ENCODE measurements at places on chromosomes 11 and 22. TPM values are rescaled to one million over a fixed set of nuclear protein-coding genes. Genes with fewer than 3 reads are reported as not detected.

The KRTAP5-9 gene
- polyA plus RNA-seq, result not detected

The FHIP1B gene
- 35.1 TPM for polyA plus RNA-seq

The TRIM6 gene
- polyA plus RNA-seq, result 7.4 TPM

The TNKS1BP1 gene
- polyA plus RNA-seq, result 53.3 TPM

The KCNA4 gene
- 0.39 TPM for polyA plus RNA-seq

The GAS2 gene
- 6.8 TPM for polyA plus RNA-seq

The LMO2 gene
- 57.1 TPM for polyA plus RNA-seq

The KLHL35 gene
- 0.26 TPM for polyA plus RNA-seq

The RTCB gene
- 82.4 TPM for polyA plus RNA-seq

The SMIM35 gene
- 0.80 TPM for polyA plus RNA-seq

The LMNTD2 gene
- 6.2 TPM for polyA plus RNA-seq

The TUBA8 gene
- 5.9 TPM for polyA plus RNA-seq

The RIMBP3C gene
- not detected for polyA plus RNA-seq

The OR52H1 gene
- not detected for polyA plus RNA-seq

The CAPN1 gene
- 92.5 TPM for polyA plus RNA-seq

The SOX6 gene
- polyA plus RNA-seq, result 5.0 TPM

The GSTP1 gene
- 1,687 TPM for polyA plus RNA-seq

The IRF7 gene
- polyA plus RNA-seq, result 21.5 TPM

The OR6T1 gene
- not detected for polyA plus RNA-seq

The GNAZ gene
- polyA plus RNA-seq, result 3.7 TPM

The SLC35C1 gene
- 5.7 TPM for polyA plus RNA-seq

The KCNQ1 gene
- polyA plus RNA-seq, result 49.4 TPM

The FAM118A gene
- 5.7 TPM for polyA plus RNA-seq

The DDX17 gene
- polyA plus RNA-seq, result 133 TPM

The ZPR1 gene
- 30.0 TPM for polyA plus RNA-seq

The ARSA gene
- polyA plus RNA-seq, result 52.8 TPM

The SCN2B gene
- polyA plus RNA-seq, result 0.54 TPM

The SPTBN2 gene
- 69.8 TPM for polyA plus RNA-seq

The OR51B2 gene
- not detected for polyA plus RNA-seq

The PATE4 gene
- polyA plus RNA-seq, result not detected

The F2 gene
- not detected for polyA plus RNA-seq

The SLCO2B1 gene
- 8.9 TPM for polyA plus RNA-seq

The YIF1A gene
- 115 TPM for polyA plus RNA-seq

The MOGAT2 gene
- polyA plus RNA-seq, result 1.1 TPM

The SLC5A12 gene
- polyA plus RNA-seq, result 227 TPM

The TBX1 gene
- polyA plus RNA-seq, result 0.45 TPM

The MRGPRE gene
- polyA plus RNA-seq, result not detected

The ANO9 gene
- 11.3 TPM for polyA plus RNA-seq

The PKDREJ gene
- 0.15 TPM for polyA plus RNA-seq

The CCDC188 gene
- polyA plus RNA-seq, result 0.54 TPM

The SESN3 gene
- 5.1 TPM for polyA plus RNA-seq

The VSIG2 gene
- 11.7 TPM for polyA plus RNA-seq

The FGF4 gene
- not detected for polyA plus RNA-seq

The PIWIL4 gene
- 2.6 TPM for polyA plus RNA-seq

The HEPN1 gene
- not detected for polyA plus RNA-seq

The TRIM51 gene
- not detected for polyA plus RNA-seq

The C22orf42 gene
- polyA plus RNA-seq, result not detected

The C11orf52 gene
- 103 TPM for polyA plus RNA-seq

The RAB39A gene
- not detected for polyA plus RNA-seq

The ALDH3B1 gene
- 20.9 TPM for polyA plus RNA-seq

The OR4C45 gene
- not detected for polyA plus RNA-seq

The TUG1 gene
- 25.5 TPM for polyA plus RNA-seq

The HINFP gene
- 14.5 TPM for polyA plus RNA-seq

The MCAM gene
- polyA plus RNA-seq, result 42.1 TPM

The KAT5 gene
- 68.4 TPM for polyA plus RNA-seq

The LINC01488 gene
- polyA plus RNA-seq, result not detected

The CYTH4 gene
- 1.9 TPM for polyA plus RNA-seq

The C11orf91 gene
- polyA plus RNA-seq, result not detected

The HTR3B gene
- not detected for polyA plus RNA-seq

Measured in kidney (tissue), 22 donors.